ENCODE measurements at places on chromosomes 13 and 19.
A peak's percentile ranks its signal among the peaks of the same experiment; 100 is the strongest.

DNA sequence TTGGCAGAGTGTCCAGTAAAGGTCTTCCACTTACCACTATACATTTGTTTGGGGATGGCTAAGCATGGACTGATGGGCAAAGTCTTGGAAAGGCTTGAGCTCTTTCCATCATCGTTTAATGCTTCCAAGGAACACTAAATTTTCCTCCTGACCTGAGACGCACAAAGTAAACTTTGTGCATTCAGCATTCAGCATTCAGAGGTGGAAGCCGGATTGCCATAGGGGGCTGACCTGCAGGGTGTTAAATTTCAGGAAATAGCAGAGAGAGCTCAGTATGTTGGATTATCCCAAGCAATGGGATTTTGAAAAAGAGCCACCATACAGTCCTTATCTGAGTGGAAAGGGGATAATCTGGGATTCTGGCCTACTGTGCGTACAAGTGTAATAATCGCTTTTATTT lies 14.0 kb downstream of the ZNF552 start:
- no peak for DNase-seq

- peak; percentile 44 for DNase-seq
Measured at GRCh38 chr19:29858000-29858596, 46.3 kb downstream of the CCNE1 start.

GRCh38 chr19:30812099-30812678 lies 440.0 kb downstream of the ZNF536 start:
- no peak for DNase-seq

- no peak for DNase-seq
Measured at GRCh38 chr13:42603571-42603970, 29.6 kb downstream of the TNFSF11 start.

DNA sequence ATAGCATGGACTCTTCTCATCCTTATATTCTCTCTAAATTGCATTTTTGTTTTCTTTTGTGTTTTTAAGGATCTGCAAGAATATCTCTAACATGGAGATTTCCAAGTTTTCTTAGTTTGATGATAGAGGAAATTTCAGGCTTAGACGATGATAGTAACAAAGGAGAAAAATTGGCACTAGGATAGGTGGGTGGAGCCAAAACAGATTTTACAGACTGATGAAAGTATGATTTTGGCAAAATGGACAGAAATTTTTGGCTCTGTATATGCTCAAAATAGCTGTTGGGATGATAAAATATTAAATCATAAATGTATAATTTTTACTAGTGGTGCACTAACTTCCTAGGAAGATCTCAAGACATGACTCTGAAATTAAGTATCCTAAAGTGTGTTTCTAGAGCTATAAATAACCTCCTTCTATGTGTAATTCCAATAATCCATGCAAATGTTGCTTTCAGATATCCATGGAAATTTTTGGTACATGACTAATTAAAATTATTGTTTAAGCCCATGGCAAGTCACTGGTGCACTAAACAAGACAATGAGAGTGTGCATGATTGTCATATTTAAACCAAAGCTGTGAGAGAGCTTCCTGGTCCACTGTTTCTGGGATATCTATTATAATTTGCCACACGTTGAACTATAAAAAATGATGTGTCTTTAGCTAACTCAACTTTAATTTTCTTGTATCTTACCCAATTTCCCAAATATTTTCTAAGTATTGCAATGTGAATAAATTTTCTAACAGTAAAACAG lies 55.8 kb upstream of the NBEA start:
- no peak for DNase-seq

- no peak for DNase-seq
Measured at GRCh38 chr13:102978168-102978567, 88.0 kb downstream of the SLC10A2 start.

- no peak for DNase-seq
Measured at GRCh38 chr13:75904012-75904411, 267.9 kb downstream of the LMO7 start.

- no peak for DNase-seq
Measured at GRCh38 chr13:54232700-54233099, 1204.1 kb downstream of the OLFM4 start.

GRCh38 chr13:34469196-34469986 lies 472.7 kb upstream of the NBEA start:
- DNase-seq = no peak

DNA sequence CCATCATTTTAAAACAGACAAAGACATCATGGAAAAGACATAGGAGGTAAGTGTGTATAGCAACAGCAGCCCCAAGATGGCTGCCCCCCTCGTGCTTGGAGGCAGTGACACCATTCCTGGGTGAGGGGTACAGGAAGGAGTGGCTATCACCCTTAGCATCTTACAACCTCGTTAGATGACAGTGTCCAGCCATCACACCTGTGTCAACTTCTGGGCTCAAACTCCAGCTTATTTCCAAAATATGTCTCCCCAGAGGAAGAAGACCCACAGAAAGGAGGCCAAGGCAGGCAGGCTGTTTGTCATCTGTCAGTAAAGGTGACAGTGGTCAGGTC lies 27.5 kb downstream of the EPS15L1 start:
- DNase-seq = no peak

GRCh38 chr13:98233127-98233526 lies 56.1 kb upstream of the RNF113B start:
- DNase-seq = no peak

DNA sequence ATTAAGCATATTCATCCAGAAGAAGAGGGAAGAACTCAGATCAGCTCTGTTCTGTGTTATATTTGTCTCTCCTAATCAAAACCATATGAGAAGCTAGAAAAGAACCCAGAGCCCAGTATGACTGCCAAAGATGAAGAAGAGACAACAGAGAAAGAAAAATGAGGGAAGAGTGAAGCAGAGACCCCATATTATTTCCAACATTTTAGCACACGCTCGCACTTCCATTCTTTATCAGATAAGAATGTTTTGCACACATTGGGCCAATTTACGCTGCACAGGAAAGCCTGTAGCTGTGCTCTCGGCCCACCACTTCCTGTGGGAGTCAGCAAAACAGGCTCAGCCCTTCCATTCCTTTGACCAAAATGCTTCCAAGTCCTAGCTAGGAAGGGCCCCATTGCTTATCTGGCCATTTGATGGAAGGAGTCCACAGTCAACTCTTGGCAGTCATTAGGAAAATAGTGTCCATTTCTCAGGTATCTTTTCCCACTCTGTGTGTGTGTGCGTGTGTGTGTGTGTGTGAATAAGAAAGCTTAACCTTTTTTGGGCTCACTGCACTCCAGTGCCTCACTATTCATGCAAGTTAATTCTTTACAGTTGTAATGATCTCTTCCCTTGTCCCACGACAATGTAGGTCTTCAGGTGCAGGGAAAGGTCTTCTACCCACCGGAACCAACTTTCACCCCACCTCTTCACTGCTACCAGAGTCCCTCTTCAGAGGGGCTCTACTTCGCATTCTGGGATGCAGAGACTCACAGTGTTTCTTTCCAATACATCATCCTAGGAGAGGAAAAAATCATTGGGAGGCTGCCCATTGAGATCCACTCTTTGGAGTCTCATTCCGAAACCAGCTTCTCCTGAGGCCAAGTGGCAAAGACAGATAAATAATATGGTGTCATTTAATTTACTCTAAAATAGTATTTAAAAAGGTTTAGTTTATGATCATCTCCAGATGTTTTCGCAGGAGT lies 237.5 kb downstream of the COG6 start:
- DNase-seq = peak; percentile 22

DNA sequence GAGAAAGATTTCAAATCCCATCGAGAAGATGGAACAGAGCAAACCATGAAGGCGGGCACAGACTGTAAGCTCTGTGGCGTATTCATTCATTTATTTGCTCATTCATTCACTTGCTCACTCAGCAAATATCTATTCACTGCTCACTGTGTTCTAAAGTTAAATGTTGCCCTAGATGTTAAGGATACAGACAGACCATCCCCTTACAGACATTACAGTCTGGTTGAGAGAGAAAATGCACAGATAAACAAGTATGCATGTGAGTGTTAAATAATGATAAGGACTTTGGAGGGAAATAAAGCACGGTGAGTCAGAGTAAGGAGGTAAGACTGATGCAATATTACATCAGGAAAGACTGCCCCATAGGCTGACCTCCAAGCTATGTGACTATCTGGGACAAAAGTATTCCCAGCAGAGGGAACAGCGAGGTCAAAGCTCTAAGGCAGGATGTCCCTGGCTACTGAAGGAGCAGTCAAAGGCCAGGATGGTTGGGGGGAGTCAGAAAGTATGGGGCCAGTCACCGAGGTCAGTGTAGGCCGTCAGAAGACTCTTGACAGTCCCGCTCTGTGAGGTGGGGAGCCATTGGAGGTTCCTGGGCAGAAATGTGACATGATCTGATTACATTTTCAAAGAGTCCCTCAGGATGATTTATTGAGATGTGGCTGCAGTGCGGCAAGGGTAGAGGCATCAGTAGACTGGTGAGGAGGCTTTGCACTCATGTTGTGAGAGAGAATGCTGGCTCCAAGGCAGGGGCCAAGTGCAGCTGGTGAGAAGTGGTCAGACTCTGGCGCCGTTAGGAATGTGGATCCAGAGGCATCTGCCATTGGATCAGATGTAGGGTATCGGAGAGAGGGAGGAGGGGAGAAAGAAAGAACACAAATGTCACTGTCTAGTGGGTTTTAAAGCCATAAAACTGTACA lies 37.9 kb downstream of the MBNL2 start:
- no peak for DNase-seq

GRCh38 chr13:34020388-34020787 lies 202.4 kb downstream of the RFC3 start:
- DNase-seq = no peak

DNA sequence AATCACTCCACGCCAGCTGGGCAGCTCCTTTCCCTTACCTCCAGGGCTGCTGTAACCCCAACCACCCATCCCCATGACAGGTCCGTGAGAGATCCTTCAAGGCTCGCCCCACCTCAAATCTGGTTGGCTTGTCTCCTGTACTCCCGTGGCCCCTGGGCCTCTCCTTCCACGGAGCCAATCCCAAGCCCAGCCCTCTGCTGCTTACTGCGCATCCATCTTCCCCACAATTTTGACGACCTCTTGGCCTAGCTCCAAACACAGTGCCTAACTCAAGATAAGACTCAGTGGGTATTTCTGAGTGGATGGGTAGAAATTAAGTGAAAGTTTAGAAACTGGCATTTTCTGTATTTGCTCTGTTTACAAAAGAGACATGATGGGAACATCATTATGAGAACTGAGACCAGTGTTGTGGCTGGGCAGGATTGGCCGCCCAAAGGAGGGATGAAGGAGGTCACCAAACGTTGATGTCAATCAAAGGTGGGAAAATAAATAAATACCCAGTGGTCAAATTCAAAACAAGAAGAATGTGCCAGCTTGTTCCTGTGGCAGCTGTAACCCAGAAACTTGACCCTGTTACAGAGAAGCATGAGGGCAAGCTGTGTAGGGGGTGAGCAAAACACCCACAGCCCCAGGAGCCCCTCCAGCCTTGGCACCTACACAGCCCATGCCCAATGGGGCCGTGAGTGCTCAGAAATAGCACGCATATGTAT lies 162.2 kb downstream of the ABCC4 start:
- DNase-seq = no peak

GRCh38 chr13:80830431-80830830 lies 489.5 kb upstream of the SPRY2 start:
- no peak for DNase-seq

GRCh38 chr13:110826861-110827672 lies 87.8 kb downstream of the ANKRD10 start:
- no peak for DNase-seq

DNA sequence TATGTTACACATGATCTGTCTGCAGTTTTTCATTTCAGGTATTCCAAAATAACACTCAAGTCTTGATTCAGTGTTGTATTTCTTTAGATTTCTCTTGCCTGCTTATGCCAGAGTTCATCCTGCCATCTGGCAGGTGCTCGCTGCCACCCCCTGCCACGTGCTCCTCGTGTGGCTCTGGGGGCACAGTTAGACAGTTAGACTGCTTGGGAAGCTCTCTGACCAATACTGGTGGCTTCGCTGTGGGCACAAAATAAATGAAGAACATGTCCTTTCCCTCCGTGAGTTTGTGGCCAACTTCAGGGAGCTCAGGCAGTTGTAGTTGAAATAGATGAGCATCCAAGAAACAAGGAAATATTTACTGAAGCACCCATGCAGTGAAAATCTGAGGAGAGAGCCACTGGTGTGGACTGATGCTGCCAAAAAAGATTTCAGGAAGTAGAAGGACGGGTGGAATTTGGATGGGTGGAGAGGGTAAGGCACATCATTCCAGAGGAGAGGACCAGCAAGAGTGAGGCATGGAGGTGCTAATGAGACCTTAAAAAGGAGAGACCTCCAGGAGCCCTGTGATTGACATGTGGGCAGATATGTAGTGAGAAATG lies 37.5 kb upstream of the GPR183 start:
- DNase-seq = no peak

Data from stimulated activated CD4-positive, alpha-beta T cell treated with anti-CD3 and anti-CD28 coated beads, Interleukin-2, amount 100 ng/mL, for 24 hours (primary cell).